ENCODE measurements at places on chromosomes 2 and 18.
A peak's percentile ranks its signal among the peaks of the same experiment; 100 is the strongest.

- DNase-seq, result no peak
These were observed 288.3 kb upstream of the FN1 start for GRCh38 chr2:215724146-215724545.

DNA sequence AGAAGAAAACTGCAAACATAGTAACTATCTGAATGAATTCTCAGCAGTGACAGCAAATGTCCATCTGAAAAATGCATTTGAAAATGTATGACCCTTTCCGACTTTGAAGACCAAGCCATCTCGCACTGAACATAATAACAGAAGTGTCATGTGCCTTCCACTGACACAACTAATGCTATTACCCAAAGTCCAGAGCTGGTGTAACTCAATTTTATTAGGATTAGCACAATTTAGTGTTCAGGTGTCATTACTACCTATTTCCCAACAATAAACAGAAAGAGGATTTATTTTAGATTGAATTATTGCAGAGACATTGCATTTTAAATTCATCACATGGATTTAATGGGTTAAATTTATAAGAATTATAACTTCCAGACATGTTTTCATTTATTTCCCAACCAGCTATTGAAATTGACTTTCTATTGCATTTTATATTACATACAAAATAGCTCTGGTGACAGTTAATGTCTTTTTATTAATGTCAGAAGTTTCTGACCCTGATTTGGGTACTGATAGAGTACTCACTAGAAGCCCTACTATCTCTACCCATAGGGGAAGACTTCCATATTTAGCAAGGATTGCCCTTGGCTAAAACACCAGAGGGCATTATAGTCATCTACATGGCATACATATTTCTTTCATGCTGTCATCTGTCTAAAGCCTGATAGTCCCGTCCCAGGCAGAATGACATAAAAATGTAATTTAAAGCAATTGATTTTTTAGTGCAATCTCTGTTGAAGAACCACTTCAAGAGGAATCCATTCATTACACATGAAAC, 7.0 kb upstream of the STK39 start:
- peak; percentile 40 for DNase-seq

DNA sequence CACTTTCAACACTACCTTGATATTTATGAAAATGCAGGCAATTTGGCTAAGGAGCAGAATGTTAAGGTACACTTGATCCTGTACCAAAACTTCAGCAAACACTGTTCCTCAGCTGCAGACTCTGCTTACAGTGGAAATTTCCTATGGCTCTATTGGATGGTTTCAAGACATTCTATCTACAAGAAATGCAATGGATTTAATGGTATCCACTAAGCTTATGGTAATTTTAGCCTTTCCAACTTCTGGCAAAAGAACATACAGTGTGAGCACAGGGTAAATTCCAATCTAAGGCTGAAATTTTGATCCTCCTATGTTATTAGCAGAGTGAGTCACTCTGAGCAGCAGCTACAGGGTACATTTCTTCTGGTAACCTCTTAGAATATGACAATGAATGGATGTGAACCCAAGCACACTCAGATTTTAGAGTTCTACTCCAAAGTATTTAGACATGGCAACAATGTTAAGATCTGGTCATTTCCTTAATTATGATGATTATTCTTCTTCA, 361.8 kb upstream of the PIK3C3 start:
- no peak for DNase-seq

DNA sequence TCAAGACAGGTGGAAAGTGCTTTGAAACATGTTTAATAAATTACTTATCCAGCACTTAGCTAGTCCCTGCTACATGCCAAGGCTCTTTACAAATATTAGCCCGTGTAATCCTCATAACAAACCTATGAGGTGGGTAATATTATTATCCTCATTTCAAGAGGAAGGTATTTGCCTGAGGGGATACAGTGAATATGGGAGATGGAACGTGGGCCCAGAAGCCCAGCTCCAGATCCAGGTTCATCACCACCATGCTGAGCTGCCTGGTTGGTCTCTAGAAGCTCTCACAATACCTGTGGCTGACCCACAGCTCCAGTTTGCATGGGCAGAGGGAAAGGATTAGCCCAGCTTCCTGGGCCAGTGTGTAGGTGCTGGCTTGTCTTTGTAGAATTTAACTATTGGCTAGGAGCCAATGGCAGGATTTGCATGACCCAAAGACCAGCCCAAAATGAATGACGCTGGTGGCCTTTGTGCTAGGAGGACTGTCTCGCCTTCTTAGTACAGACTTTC, 61.6 kb upstream of the ATP8B1 start:
- DNase-seq, result no peak

DNA sequence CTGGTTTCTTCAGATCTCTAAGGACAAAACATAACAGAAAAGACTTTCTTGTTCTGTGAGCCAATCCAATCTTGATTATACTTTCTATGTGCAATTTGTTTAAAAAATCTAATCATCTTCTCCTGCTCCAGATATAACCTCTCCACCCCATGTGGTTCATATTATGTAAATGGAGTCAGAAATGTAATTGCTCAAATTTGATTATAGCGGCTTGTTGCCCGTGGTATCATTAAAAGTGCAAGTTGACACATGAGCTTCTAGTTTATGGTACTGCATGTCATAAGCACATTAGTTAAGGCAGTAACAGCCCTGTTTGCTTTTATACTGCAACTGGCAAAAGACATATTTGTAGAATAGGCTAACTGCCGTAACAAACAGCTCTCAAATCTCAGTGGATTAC, 715.1 kb upstream of the CDH7 start:
- no peak for DNase-seq

- DNase-seq, result no peak
These were observed 364.8 kb downstream of the NYAP2 start for GRCh38 chr2:225764346-225764745.

DNA sequence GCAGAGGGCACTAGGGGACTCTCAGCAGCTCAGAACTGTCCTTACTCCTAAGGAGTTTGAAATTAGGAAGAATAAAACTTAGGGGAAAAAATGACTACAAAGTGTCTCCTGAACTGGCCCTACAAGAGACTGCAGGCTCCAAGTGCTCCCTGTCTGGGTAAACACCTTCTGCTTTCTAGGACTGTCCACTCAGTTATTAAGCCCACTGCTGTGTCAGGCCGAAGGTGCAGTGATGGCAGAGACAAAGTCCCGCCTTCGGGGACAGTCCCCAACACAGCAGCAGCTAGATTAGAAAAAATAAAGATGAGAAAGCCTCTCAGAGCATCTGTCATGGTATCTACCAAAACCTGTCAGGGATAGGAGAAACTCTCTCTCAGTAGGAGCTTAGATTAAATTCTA, 28.3 kb downstream of the TWIST2 start:
- DNase-seq, result no peak
